ENCODE measurements at places on chromosomes 4 and X.
A peak's percentile ranks its signal among the peaks of the same experiment; 100 is the strongest.

- peak; percentile 95 for DNase-seq
Measured at GRCh38 chr4:10096201-10096977, 20.2 kb downstream of the WDR1 start.

GRCh38 chr4:60948008-60948407 is 252.1 kb upstream of the ADGRL3 start:
- no peak for DNase-seq

- no peak for DNase-seq
Measured at GRCh38 chr4:86358257-86358656, 1.6 kb downstream of the MAPK10 start.

DNA sequence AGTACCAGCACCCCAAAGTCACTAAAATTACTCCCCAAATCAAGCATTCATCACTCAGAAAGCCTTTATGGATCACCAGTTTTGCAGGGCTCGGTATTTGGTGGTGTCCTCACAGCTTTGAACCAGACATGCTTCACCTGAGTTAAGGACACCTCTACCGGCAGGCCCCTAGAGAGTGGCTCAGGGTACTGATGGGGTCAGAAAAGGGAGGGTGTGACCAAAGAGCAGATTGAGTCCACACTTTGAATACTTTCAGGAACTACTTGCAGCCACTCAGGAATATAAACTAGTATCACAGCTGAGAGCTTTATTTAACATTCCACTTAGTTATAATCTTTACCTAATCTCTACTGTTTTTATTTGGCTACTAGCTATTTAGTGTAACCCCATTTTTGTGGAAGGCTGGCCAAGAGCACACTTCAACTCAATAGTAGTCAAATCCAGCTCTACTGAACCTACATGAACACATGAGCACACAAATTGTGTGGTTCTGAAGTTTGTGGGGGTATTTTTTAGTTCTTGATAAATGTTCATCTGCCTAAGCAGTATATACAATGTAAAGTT is 109.6 kb upstream of the SPRY1 start:
- no peak for DNase-seq

DNA sequence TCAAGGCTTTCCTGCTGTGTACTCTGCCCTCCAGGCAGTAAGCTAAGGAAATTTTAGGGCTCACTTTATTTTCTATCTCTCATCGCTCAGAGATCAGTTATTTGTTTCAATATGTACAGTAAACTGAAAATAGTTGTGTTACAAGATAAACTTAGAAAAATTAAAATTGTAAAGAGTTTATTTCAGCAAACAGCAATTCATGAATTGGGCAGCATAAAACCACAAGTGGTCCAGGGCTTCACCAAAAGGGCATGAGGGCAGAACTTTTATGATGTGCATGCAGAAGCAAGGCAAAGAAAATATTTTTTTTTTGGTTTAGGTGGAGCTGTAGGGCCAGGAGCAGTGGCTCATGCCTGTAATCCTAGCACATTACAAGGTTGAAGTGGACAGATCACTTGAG is 20.1 kb upstream of the MAGEA11 start:
- no peak for DNase-seq

DNA sequence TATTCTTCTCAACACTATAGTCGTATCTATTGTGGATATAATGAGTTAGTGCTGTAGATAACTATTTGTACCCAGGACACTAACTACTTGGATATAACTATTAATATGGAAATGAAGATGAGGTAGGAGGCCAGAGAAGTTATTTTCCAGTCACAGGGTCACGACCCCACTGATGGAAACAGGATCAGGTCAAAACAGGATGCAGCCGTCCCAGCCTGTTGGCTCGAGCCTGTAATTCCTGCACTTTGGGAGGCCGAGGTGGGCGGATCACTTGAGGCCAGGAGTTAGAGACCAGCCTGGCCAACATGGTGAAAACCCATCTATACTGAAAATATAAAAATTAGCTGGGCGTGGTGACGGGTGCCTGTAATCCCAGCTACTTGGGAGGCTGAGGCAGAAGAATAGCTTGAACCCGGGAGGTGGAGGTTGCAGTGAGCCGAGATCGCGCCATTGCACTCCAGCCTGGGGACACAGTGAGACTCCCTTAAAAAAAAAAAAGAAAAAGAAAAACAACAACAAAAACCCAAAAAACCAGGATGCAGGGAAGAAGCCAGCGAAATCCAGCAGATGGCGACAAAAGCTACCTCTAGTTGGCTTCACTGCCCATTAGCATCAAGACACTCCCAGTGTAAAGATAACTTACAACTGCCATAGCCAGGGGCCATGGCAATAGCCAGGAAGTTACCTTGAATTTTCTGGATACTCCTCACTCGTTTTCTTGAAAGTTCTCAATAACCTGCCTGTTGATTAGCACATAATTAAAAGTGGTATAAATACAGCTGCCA is 37.9 kb upstream of the NKAP start:
- no peak for DNase-seq

DNA sequence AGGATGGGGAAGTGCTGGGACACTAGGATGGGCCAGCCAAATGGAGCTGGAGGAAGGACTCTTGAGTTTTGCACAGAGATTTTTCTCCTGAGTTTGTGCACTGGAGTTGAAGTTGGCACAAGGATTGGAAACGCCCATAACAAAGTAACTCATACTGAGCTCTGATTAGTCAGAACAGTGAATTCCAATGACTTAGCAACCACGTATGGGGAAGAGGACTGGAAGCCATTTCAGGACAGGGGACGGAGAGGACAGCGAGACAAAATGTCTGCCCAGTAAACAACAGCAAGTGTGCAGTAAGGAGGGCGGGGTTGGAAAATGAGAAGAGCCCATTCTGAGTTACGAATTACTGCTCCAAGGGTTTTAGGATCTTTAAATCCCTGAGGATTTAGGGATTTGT is 5.9 kb downstream of the RIPPLY1 start:
- peak; percentile 46 for DNase-seq

DNA sequence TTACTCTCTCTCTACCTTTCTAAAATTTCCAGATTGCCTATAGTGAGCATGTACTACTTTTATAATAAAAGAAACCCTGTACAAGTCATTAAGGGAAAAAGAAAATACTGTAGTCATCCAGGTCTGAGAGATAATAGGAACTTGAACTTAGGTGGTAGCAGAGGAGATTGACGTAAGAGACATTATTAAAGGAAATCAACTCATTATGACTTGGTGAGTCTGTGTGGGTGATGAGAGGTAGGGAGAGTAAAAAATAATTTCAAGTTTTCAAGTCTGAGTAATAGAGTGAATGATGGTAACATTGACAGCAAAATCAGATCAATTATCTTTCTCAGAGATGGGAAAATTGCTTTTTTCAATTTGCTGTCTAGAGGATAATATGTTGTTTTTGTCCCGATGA is 44.0 kb upstream of the ZCCHC12 start:
- DNase-seq, result no peak

- DNase-seq, result peak; percentile 61
Measured at GRCh38 chr4:20368926-20369325, 117.2 kb downstream of the SLIT2 start.

GRCh38 chrX:70087857-70088630 is 25.8 kb downstream of the OTUD6A start:
- peak; percentile 39 for DNase-seq

DNA sequence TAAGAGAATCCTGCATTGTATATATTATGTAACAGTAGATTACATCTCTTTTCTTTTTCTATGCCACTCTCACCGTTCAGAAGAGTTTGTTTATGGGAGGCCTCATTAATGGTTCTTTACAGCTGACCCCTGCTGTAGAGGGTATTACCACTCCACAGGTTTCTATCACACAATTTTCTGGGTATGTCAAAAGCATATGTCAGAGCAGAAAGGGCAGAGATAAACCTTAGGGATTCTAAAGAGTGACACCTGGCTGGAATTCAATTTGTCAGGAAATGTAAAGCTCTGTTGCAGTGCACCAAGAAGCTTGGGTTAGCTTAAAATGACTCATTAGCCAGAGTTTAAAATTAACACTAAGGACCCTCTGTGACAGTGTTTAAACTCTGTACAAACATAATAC is 658.7 kb downstream of the PCDH18 start:
- no peak for DNase-seq

Measured in umbilical cord (tissue), 2 donors.